ENCODE measurements at places on chromosomes 3 and 15.

- DNase-seq: no peak
Measured at GRCh38 chr3:126866175-126866759, 116.6 kb upstream of the PLXNA1 start.

GRCh38 chr15:71282076-71282475, 166.8 kb downstream of the THSD4 start:
- no peak for DNase-seq

DNA sequence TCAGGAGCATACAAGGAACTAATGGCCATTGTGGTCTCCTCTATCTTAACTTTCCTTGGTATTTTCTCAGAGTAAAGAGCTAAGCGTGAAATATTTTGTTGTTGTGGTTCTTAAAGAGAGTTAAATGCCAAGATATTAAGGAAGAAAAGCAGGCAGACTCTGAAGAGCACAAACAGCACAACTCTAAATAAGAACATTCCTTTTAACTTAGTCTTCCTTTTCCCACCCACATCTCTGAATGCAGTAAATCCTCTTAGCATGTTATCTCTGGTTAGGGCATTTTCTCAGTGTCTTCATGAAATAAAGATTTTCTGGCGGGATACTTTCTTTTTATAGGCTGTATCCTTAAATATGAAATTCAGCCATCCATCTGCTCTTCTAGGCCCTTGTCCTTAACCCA, 1.5 kb downstream of the GPR87 start:
- DNase-seq: no peak

- DNase-seq: no peak
Measured at GRCh38 chr3:178676942-178677790, 140.9 kb downstream of the KCNMB2 start.

GRCh38 chr3:180116203-180116602, 79.5 kb upstream of the PEX5L start:
- DNase-seq: no peak

DNA sequence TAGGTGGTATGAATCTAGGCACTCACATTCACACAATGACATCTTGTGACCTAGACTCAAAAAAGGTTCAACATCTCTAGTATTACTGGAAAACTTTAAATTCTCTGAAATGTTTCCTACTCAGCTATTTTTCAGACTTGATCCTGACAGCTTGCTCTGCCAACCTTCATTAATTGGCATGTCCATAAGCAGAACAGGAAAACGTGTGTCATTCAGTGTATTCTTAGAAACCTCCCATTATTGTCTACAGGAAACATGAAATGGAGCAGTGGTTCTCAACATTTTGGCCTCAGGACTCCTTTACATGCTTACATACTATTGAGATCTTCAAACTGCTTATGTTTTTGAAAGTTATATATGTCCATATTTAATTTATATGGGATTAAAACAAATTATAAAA, 363.2 kb downstream of the NAALADL2 start:
- no peak for DNase-seq

DNA sequence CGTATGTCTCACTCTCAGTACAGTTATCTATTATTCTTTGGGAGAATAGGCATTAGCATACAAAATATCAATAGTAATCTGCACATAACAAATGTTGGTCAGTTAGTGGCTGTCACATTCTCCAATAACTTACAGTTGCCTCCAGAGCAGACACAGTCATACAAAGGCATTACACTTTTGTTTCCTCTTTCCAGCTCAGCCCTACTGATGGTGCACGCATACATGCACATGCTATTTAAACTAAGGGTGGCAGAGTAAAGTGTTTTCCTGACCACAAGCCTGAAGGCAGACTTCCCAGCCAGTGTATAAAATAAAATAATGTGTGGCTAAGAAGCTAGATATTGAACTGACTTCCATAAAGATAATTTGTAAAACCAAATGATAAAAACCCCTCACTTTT, 47.6 kb downstream of the PHLDB2 start:
- DNase-seq: no peak

DNA sequence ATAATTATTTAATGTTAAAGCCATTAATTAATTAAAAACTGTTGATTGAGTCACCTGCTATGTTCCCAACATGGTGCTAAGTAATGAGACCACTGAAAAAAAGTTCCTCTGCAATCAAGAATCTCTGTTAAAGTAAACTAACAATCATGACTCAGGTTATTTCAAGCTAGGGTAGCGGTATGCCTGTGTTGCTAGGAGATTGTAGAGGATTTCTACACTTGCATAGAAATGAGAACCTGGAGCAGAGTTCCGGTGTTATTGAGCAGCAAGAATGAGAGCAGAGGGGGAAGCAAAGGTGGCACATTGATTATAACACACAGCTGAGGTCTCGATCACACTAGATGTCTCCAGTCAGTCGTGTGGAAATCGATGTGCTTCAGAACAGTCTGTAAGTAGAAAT, 41.4 kb downstream of the C3orf85 start:
- no peak for DNase-seq

DNA sequence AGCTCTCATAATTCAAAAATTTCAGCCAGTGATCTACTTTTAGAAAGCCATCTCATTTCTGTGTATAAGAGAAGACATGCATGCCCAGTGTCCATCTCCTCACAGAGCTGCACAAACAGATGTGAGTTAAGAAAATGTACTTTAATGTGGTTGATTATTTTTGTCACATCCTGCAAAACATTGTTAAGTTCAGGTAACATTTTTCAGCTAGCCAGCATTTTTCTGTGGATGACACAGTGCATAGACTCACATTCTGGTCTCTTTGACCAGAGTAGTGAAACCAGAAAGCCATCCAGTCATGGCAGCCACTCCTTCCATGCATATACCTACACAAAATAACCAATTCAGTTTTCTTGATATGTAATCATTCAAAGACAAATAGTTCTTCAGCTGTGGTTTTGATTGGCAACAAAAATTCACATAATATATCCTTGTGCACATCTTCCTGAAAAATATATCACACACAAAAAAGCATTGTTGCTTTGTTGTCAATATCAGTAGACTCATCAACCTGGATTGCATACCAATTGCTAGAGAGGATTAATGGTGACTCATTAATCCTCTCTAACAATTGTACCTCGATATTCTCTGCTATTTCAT, 2.1 kb upstream of the PLSCR1 start:
- DNase-seq: no peak

DNA sequence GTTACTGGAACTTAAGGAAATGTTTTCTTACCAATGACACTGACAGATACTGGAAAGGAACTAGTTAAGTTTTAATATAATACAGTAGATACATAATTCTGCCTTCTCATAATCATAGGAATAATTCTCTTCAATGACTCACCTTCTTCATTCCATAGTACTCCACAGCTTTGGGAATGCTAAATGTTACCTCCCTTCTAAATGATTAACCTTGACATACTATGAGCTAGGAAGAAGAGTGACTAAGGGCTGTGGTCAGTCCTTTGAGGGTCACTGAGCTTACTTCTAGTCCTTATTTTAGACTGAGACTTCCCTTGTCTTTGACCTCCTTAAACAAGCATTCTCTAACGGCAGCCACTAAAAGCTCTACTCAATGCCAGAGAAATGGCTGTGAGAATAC, 69.6 kb upstream of the PPIB start:
- DNase-seq: no peak

GRCh38 chr15:99628374-99629001, 62.7 kb downstream of the MEF2A start:
- DNase-seq: no peak

Data from GM18507 (cell line).